ENCODE measurements at places on chromosomes 1 and 21.
A peak's percentile ranks its signal among the peaks of the same experiment; 100 is the strongest.

GRCh38 chr1:66401244-66401643 lies 132.7 kb upstream of the SGIP1 start:
- DNase-seq: no peak

GRCh38 chr21:41808846-41809245 lies 42.0 kb upstream of the RIPK4 start:
- DNase-seq: no peak

DNA sequence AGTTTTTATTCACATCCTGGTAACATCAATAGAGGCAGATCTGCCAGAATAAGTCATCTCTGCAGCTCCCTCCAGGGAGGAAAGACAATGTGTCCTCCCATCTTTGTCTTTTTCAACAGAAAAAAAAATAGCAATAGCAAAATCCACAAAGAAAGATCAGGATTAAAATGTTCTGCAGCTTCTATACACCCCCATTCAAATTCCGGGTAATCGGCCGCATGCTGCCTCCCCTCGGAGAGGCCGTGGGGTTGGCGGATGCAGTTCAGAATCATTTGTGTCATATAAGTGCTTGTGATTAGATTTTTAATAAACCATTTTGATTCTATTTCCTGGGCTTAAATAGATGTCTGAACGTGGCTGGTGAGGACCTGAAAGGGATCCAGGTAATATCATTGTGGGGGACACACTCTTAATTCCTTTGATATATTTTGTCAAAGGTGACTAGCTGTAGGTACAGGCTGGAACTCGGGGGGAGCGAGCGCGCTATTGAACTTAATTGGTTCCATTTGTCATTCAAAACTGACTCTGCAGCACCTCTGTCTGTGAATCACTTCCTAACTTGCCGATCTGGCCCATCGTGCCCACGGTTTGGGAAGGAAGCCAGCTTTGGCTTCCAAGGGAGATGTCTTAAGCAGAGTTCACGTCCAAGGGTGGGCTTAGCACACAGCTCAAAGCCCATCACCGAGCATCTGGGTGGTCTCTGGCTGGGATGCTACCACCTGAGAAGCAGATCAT lies 85.6 kb upstream of the ARHGEF16 start:
- DNase-seq: no peak

GRCh38 chr1:209999005-209999404 lies 61.0 kb downstream of the SYT14 start:
- no peak for DNase-seq

DNA sequence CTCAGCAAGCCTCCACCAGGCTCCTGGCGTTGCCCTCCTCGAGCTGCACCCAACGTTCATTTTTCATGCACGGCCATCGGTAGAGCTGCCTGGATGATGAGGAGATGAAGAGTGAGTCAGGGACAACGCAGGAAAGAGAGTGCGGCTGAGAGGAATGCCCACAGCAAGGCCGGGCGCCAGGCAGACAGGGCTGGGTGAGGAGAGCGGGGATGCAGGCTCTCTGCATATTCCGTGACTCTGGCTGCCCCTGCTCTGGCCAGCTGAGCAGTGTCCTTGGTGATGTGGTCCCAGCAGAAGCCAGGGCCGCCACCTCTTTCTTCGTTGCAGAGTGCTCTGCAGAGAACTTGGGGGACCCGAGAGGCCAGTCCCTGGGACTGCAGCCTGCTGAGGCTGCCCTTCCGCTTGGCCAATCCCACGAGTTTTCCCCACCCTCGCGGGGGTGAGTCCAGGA lies 10.8 kb downstream of the UMODL1 start:
- no peak for DNase-seq

DNA sequence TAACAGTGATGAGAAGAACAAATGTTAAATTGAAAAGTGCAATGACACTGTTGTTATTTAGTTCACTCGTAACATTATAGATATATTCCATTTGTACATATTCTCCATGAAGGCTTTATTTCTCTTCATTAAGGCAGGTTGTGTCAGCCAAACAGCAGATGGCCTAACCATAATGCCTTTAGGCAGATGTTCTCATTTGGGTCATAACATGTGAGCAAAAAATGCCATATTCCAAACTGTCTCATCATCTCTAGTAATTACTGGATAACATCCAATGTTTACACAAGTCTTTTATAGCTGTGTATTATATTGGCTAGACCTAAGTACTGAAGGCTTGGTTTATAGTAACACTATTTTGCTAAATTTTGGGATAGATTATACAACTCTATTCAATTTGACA lies 87.2 kb upstream of the CHODL start:
- DNase-seq: no peak

- peak; percentile 50 for DNase-seq
Measured at GRCh38 chr1:23634840-23635651, 56.6 kb upstream of the RPL11 start.

GRCh38 chr21:26912466-26912865 lies 54.4 kb downstream of the ADAMTS5 start:
- no peak for DNase-seq

- DNase-seq: no peak
Measured at GRCh38 chr1:116794804-116795481, 40.7 kb downstream of the CD2 start.

- DNase-seq: no peak
Measured at GRCh38 chr1:94634977-94635416, 93.4 kb upstream of the F3 start.

DNA sequence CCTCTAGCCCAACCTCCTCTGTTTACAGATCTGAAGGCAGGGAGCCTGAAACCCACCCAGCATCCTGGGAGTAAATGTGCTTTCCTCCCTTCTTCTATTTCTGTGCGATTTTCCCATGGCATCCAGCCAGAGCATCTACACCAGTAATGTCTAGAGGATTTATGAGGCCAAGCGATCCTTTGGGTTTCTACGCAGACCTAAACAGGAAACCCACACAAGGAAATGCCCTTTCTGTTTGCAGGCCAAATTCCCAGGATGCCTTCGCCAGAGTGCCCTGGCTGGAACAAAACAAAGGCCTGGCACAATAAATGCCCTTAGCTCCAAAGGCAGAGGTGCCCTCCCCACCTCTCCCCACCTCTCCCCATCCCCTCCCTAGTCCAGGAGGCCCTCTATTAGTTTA lies 110.5 kb upstream of the CDC42BPA start:
- no peak for DNase-seq

- no peak for DNase-seq
Measured at GRCh38 chr1:160045653-160046052, 13.9 kb upstream of the PIGM start.

DNA sequence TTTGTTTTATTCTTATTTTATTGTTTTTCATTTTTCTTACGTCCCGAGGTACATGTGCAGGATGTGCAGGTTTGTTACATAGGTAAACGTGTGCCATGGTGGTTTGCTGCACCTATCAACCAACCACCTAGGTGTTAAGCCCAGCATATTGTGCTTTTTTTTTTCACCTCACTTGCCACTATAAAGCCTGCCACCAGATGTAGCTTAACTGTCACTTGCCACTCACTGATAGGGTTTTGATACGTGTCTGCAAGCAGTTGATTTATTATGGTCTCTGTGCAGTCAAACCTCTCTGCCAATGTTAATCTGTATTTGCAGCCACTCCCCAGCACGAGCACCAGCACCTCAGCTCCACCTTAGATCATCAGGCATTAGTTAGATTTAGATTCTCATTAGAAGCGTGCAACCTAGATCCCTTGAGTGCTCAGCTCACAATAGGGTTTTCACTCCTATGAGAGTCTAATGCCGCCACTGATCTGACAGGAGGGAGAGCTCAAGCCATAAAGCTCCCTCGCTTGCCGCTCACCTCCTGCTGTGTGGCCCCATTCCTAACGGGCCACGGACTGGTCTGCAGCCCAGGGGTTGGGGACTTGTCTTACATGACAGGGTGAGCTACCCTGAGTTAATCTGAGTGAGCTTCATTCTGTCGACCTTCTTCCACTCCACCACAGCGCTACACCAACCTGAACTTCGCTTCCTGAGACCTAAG lies 17.9 kb upstream of the ABCG1 start:
- no peak for DNase-seq

DNA sequence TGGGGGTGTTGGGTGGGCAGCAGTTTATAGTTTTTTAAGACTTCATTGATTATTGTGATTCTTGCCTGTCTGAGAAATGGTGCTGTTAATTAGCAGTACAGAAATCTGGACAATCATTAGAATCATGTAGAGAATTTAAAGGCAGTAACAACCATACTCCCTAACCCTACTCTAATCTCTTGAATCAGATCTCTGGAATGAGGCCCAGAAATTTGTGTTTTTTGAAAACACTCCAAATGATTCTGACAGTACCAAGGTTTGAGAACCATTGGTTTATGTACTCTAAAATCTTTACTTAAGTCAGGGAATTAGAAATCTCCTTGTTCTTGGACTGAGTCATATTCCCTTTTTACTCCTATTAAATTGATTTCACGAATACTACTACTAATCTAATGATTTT lies 24.0 kb downstream of the FNBP1L start:
- DNase-seq: peak; percentile 66

- no peak for DNase-seq
Measured at GRCh38 chr1:230303069-230303468, 123.1 kb downstream of the PGBD5 start.

DNA sequence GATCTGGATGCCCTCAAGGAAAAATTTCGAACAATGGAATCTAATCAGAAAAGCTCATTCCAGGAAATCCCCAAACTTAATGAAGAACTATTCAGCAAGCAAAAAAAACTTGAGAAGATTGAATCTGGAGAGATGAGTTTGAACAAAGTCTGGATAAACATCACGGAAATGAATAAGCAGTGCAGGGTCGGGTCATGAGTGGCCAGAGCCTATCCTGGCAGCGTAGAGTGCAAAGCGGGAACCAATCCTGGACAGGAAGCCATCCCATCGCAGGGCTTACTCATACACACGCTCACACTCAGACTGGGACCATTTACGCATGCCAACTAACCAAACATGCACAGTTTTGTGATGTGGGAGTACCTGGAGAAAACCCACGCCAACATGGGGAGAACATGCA lies 43.1 kb downstream of the ZMYM1 start:
- no peak for DNase-seq

GRCh38 chr1:36539526-36539925 lies 56.8 kb upstream of the CSF3R start:
- DNase-seq: no peak

DNA sequence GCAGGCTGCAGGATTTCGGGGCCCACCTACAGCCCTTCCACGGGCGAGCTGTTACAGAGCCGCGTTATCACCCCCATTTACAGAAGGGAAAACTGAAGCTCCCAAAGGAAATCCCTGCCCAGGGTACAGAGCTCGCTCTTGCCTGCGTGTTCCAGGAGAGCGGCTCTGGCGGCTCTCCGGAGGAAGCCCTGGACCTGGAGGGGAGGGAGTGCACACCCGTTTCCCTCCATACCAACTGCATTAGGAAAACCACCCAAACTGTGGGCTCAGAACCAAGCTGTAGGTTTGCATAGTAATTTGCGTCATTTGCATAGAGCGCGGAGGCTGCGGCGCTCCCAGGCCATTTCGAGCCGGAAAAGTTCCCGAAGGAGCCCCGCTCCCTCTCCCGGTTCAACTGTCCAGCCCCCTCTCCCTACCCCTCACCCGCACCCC lies 24.7 kb upstream of the ADGRB2 start:
- peak; percentile 39 for DNase-seq

DNA sequence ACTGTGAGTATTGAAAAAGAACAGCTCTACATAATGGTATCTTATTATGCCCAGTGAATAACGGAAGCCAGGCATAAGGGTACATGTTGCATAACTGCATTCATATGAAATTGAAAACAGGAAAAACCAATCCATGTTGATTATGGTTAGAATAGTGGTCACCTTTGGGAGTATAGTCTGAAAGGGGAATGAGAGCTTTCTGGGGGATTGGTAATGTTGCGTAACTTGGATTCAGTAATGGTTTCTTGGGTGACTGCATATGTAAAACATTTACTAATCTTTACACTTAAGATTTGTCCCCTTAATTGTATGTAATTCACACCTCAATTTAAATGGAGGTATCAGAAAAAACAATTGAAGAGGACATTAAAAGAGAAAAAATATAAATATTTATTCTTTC lies 292.1 kb downstream of the LMO4 start:
- DNase-seq: no peak

- no peak for DNase-seq
Measured at GRCh38 chr1:143604887-143605286, 366.9 kb downstream of the FAM72C start.

- DNase-seq: no peak
Measured at GRCh38 chr21:41566500-41567014, 58.6 kb upstream of the TMPRSS2 start.

GRCh38 chr1:15835205-15835740 lies 12.2 kb upstream of the SPEN start:
- DNase-seq: no peak

Measured in AG09309 (cell line).